ENCODE measurements at places on chromosomes 7 and 10.

GRCh38 chr10:99975106-99975829 is 34.5 kb downstream of the DNMBP start:
- no peak overlapping the region for H3K4me3 ChIP-seq
- no peak for DNase-seq
- H3K27me3 ChIP-seq: no peaks in the 10 kb centered on the region
- H3K4me1 ChIP-seq: peaks cover 46% of the 10 kb centered on the region

DNA sequence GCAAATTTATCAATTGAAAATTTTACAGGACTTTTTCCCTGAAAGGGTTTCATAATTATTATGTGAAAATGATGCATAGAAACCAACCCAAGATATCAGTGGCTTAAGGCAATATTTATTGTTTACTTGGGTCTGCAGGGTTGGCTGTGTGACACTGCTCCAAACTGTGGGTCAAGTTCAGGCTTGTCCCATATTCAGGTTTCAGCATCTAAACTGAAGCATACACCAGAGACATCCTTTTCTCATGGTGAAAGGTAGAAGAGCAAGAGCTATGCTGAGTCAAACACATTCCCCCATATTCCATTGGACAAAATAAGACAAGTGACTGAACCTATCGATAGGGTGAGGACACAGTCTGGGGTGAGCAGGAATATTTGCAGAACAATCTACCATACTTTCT is 110.9 kb downstream of the MAPK8 start:
- H3K4me3 ChIP-seq: no peak overlapping the region
- H3K4me1 ChIP-seq: no peaks in the 10 kb centered on the region
- H3K27ac ChIP-seq: no peak overlapping the region

DNA sequence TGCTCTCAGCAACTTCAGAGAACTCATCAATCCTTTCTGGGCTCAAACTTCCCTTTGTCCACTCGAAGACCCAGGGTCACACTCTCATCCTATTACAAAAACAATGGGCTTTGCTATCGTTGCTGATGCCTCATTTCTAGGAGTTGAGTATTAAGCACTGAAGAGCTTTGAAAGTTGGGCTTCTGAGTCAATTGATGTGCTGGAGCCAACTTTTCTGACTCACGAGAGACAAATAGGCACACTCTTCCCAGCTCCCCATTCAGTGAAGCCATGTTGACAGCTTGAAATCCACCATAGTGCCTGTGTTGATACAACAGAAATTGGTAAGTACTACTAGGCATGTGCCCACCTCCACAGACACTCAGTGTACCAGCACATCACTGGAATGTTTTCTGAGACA is 97.5 kb upstream of the PRSS58 start:
- H3K4me1 ChIP-seq: no peaks in the 10 kb centered on the region

DNA sequence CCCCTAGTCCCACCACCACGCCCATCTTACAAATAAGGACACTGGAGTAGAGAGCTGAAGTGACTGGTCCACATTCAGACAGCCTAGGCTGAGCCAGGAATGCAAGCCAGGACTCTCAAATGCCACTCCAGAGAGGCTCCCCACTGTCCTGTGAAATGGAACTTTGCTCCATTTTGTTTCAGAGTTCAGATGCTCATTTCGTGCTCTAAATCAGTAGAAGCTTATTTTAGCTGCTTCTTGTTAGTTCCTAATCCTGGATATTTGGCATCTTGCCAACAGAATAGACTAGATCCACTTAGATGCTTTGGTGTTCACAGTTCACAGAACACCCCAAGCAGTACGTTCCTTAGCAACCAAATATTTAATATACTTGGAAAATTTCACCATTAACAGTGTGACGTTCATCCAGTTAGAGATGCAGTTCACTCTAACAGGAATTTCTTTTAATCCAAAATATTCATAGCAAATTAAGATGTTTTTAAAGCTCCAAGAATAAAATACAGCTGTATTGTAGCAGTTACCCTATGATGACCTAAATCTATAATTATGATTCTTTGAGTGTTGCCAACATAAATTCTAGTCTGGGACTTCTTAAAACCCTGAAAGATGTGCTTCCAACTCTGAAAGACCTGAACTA is 7.3 kb downstream of the MMP21 start:
- H3K4me1 ChIP-seq: no peaks in the 10 kb centered on the region
- peaks cover 18% of the 10 kb centered on the region for H3K36me3 ChIP-seq
- H3K27me3 ChIP-seq: no peaks in the 10 kb centered on the region

GRCh38 chr7:46939089-46939488 is 642.8 kb downstream of the TNS3 start:
- no peak for DNase-seq
- no peaks in the 10 kb centered on the region for H3K27me3 ChIP-seq
- H3K4me1 ChIP-seq: no peaks in the 10 kb centered on the region
- H3K36me3 ChIP-seq: no peaks in the 10 kb centered on the region
- no peak overlapping the region for H3K27ac ChIP-seq
- H3K4me3 ChIP-seq: no peak overlapping the region

DNA sequence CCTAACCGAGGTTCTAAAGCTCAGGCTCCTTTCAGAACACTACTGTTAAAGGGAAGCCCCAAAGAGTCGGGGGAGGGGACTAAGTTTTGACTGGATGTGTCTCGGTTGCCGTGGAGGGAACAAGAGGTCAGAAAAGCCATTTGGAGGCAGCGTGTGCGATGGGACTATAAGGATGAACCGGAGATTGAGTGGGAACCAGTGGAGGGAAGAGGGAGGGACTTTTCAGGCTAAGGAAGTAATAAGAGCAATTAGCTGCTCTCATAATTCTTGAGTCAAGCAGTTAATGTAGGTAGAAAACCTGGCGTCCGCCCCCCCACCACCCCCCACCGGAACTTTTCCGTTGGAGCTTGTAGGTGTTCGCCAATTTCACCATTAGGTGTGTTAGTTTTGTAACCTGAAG is 491 bp upstream of the AKAP9 start:
- H3K27me3 ChIP-seq: no peaks in the 10 kb centered on the region
- H3K27ac ChIP-seq: peak overlapping the region; percentile 98
- no peak for DNase-seq

All from adrenal gland (tissue), 19 donors.